ENCODE measurements at places on chromosomes 12 and 14.

DNA sequence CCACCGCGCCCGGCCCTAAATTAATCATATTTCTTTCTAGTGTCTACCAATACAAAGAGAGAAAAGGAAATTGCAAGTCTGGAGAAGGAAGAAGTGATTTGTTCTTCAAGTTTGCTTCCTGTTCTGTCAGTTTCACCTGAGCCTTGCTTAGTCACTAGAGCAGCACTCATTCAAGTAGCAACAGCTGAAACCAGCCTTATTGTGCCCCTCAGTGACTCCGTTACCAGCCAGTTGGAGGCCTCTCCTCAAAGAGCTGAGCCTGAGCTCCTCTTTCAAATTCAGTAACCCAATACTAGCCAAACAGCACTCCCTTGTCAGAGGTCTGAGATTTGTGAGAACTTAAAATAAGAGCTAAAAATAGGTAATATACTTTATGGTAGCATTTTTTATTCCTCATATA lies 17.4 kb downstream of the PAWR start:
- no peak for DNase-seq

DNA sequence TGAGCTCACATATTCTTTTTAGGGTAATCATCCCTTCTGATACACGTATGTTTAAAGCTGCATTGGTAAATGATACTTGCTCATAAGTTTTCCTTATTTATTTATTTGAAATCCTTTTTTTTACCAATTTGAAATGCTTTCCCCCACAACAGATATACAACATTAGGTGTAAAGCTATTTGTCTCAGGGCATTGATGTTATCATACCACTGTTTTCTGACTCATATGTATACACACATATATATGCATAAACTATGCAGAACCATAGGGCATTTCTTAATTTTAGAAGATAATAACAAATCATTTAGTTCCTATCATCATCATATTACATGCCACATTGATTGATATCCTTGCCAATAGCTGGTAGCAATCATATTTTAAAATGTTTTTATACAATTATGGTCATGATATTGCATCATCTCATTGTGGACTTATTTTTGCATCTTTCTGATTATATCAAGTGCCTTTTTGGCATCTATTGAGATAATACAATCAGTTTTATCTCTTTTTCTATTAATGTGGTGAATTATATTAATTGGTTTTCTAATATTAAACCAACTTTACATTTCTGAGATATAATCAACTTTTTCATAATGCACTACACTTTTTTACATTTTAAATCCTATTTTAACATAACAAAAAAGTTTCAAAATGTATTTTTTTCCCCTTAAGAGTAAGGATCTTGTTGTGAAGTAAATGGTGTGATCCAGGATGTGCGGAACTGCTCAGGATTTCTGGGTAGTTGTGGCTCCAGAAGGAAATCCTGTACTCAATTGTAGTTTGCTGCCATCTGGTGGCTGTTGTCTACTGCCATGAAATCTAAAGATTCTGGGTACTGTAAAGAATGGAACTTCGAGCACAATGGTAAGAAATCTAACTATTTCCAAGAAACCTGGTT lies 16.7 kb downstream of the OR9K2 start:
- DNase-seq, result no peak

- no peak for DNase-seq
Measured at GRCh38 chr12:123122626-123123025, 28.3 kb downstream of the PITPNM2 start.

- DNase-seq, result no peak
Measured at GRCh38 chr12:5575987-5576386, 144.1 kb downstream of the NTF3 start.

- DNase-seq, result no peak
Measured at GRCh38 chr14:44609876-44610510, 102.9 kb upstream of the FSCB start.

GRCh38 chr12:4796216-4796615 lies 76.0 kb downstream of the GALNT8 start:
- no peak for DNase-seq

DNA sequence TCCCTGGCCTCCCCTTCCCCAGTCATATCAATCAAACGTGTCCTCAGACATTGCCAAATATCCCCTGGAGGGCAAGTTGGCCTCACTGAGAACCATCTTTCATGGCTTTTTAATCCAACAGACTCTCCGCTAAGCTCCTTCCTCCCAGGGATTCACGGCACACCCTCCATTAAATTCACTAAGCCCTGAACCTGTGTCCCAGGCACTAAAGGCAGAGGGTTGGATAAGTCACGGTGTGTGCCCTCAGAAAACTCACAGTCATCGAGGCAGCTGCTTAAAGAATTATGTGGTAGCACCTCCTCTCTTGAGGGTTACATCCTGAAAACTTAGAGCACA lies 167.1 kb downstream of the PIWIL1 start:
- no peak for DNase-seq
